ENCODE measurements at places on chromosomes 2 and 18. TPM values are rescaled to one million over a fixed set of nuclear protein-coding genes. Genes with fewer than 3 reads are reported as not detected.

DNA sequence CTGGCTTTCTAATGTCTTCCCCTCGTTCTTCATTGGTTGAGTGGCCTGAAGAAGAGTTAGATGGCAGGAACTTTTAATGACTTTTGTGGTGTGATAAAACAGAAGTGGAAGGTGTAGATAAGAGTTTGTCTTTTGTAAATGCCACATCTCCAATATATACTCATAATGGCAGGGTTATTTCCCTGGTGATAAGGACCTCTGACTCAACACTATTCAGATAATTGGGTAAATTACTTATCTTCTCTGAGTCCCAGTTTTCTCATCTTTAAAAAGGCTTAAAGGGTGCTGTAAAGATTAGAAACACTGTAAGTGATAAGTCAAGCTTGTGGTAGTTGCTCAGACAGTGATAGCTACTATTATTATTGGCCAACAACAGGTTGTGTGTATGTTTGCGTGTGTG, 9.5 kb downstream of the KLHL14 start:
- H3K4me1 ChIP-seq, result no peaks in the 10 kb centered on the region
- DNase-seq, result no peak
- H3K36me3 ChIP-seq, result no peaks in the 10 kb centered on the region
- no peaks in the 10 kb centered on the region for H3K27me3 ChIP-seq
- H3K27ac ChIP-seq, result no peak overlapping the region
- H3K4me3 ChIP-seq, result no peak overlapping the region

GRCh38 chr2:208179028-208179609, 10.7 kb downstream of the C2orf80 start:
- H3K4me1 ChIP-seq, result peaks cover 1% of the 10 kb centered on the region
- DNase-seq, result no peak
- no peaks in the 10 kb centered on the region for H3K36me3 ChIP-seq
- no peaks in the 10 kb centered on the region for H3K27me3 ChIP-seq

- no peak overlapping the region for H3K4me3 ChIP-seq
- no peak for DNase-seq
- H3K27ac ChIP-seq, result no peak overlapping the region
- H3K36me3 ChIP-seq, result no peaks in the 10 kb centered on the region
- H3K27me3 ChIP-seq, result no peaks in the 10 kb centered on the region
- H3K4me1 ChIP-seq, result peaks cover 5% of the 10 kb centered on the region
Observed at GRCh38 chr2:11131166-11131920, 23.9 kb upstream of the SLC66A3 start.

DNA sequence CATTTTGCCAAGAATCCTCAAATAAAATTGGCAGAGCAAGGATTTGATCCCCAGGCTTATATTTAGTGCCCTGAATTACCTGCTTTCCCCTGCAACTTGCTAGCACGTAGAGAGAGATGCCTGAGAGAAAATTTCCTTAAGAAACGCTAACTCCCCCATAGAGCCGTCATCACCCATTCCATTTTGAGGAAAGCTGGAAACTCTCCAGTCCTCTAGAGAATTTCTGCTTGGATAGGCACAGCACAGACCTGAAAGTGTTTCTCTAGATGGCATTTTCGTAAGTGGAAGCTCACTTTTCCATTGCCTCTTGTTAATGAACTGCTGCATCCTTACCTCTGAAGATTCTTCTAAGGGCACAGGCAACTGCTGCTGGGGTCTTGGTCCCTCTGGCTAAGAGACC, 277.8 kb upstream of the SIX2 start:
- peaks cover 4% of the 10 kb centered on the region for H3K27me3 ChIP-seq
- H3K4me1 ChIP-seq, result no peaks in the 10 kb centered on the region
- DNase-seq, result no peak

FARSB gene
- 18.8 TPM for total RNA-seq

NT5DC4 gene
- total RNA-seq, result not detected

DSG4 gene
- not detected for total RNA-seq

GRCh38 chr2:241065355-241065803, 36.7 kb downstream of the MTERF4 start:
- H3K4me1 ChIP-seq, result peaks cover 2% of the 10 kb centered on the region
- peaks cover 8% of the 10 kb centered on the region for H3K27me3 ChIP-seq
- H3K4me3 ChIP-seq, result no peak overlapping the region

GRCh38 chr2:179237209-179237946, 27.3 kb downstream of the SESTD1 start:
- DNase-seq, result no peak
- peaks cover 5% of the 10 kb centered on the region for H3K36me3 ChIP-seq
- peaks cover 6% of the 10 kb centered on the region for H3K4me1 ChIP-seq
- H3K27me3 ChIP-seq, result no peaks in the 10 kb centered on the region
- no peak overlapping the region for H3K27ac ChIP-seq

SPP2 gene
- not detected for total RNA-seq

DNA sequence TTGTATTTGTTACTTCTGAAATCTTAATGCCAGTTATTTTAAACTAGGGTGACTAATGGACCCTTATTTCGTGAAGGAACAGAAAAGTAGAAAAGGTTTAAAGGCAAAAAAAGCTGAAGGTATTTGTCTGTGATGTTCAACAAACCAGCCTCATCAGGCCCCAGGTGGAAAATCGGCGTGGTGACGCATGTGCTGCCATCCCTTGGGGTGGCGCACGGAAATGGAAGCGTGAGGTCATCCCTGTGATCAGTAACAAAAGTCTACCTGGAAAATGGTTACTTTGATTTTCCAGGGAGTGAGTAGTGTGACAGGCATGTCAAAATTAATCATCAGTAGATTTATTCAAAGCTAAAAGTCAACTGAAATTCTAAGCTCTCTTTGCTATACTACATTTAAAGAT, 313.2 kb downstream of the GBX2 start:
- no peak for DNase-seq
- no peak overlapping the region for H3K27ac ChIP-seq
- no peak overlapping the region for H3K4me3 ChIP-seq
- H3K4me1 ChIP-seq, result peaks cover 28% of the 10 kb centered on the region
- H3K36me3 ChIP-seq, result no peaks in the 10 kb centered on the region
- peaks cover 3% of the 10 kb centered on the region for H3K27me3 ChIP-seq

DNA sequence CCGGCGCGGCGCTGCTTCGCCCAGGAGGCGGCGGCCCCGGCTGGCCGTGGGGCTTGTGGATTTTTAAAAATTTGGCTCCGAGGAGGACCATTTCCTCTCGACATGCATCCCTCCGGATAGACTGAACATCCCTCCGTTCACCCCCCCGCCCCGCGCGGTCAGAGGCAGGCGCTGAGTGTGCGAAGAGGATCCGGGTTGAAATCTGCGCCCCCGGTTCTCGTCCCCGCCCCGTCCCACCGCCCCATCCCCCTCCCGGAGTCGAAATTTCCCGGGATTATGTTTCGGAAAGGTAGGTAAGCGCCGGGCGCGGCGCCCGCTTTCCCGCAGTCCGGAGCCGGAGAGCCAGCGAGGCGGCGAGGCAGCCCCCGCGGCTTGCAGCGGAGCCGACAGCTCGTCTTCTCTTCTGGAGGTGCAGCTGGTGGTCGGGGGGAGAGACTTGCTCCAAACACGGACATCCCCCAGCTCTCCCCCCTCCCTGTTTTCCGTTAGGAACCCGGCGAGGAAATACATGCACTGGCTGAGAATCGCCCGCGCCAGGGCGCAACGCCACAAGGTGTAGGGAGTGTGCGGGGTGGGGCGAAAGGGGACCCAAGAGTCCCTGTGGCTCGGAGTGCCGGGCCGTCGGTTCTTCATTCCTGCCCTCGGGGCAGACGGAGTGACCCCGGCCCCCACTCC, at the start of gene PRKCE:
Gene PRKCE (plus strand): TSS at position 261 of the 675 bp plus-strand sequence.
- peak within 1 kb of the TSS; percentile 96 for H3K27ac ChIP-seq
- peak within 1 kb of the TSS; percentile 99 for H3K4me3 ChIP-seq
- peak; percentile 68 for DNase-seq
- H3K36me3 ChIP-seq, result no peaks in the 10 kb centered on the region
- H3K4me1 ChIP-seq, result peaks cover 27% of the 10 kb centered on the region

DNA sequence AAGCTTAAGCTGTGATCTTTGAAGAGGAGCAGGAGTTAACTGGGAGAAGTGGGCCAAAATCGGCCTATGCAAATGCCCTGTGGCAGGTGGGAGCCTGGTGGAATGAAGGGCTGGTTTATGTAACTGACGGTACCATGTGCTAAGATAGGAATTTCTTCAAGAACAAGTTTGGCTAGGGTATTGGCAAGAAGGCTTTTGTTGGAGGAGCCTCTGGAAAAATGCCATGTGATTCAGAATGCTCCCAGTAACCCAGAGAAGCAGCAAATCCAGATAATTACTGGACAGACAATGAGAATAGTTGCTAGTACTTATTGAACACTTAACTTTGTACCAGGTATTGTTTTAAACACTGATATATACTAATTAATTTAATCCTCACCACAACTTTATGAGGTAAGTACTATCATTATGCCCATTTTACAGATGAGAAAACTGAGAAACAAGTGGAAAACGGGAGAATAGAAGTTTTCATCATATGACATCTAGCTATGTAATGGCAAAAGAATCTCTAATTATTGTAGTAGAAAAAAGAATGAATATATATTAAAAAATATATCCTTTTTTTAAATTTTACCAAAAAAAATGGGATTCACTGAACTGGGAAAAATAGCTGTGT, 9.1 kb upstream of the FAM124B start:
- H3K4me1 ChIP-seq, result no peaks in the 10 kb centered on the region
- H3K27ac ChIP-seq, result no peak overlapping the region
- H3K4me3 ChIP-seq, result no peak overlapping the region
- H3K36me3 ChIP-seq, result peaks cover 5% of the 10 kb centered on the region
- H3K27me3 ChIP-seq, result no peaks in the 10 kb centered on the region

DNA sequence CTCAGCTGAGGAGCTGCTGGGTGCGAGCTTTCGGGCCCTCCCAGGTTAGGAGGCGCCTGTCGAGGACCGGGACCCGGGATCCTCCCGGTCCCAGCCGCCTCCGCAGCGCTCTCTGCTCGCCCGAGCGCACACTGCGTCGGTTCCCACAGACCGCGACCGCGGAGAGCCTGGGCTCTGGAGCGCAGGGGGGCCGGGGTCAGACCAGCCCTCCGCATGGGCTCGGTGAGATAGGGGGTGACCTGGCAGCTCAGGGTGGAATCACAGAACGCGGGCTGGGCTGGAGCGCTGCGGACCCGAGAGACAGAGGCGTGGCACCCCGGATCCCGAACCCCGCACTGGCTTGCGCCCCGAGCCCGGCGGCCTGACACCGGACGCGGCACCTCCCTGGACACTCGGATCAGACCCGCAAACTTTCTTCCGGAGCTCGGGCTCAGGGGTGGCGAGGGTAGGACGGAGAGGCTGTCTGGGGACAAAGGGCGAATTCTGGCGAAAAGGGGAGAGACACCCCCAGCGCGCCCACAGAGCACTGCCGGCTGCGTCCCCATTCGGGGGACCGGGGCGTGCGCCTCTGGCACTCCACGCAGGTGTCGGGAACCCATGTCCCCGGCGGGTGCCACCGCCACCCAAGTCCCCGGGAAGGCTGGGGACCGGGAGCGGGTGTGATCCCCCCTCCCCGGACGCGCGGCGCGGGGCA, 612 bp downstream of the DIPK1C start:
- DNase-seq, result peak; percentile 49
- peaks cover 12% of the 10 kb centered on the region for H3K27me3 ChIP-seq
- peak overlapping the region; percentile 61 for H3K4me3 ChIP-seq
- no peaks in the 10 kb centered on the region for H3K36me3 ChIP-seq

DNA sequence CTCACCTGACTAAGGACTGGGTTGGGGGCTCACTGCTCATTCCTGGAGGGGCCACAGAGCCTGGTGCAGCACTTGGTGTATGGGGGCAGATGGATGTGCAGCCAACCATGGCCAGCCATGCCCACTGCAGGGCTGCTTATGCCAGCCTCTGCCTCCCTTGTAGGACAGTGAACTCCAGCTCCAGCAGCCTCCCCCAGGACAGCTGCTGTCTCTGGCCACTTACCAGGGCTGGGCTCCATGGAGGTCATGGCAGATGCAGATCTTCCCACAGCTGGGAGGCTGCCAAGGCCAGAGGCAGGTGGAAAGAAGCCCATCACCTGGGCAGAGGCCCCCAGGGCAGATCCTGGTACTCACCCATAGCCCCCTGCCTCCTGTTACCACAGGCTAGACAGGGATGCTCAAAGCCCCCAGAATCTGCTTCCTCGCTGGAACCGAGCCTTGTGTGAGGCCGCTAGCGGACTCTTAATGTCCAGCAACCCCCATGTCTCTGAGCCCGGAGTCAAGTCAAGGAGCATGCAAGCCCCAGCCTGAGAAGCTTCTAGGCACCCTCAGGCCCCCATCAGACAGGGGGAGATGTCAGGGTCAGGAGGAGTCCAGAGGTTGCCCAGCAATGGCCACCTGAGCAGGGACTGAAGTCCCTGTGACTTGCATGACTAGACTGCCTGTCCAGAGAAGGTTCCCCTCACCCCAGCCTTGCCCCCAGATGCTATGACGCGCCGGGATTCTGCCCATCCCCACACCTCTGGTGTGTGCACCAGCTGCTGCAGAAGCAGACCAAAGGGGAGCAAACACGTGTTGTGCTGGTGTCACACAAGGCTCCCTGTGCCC, 123.6 kb downstream of the TWIST2 start:
- peaks cover 6% of the 10 kb centered on the region for H3K27me3 ChIP-seq
- H3K4me3 ChIP-seq, result no peak overlapping the region
- no peaks in the 10 kb centered on the region for H3K4me1 ChIP-seq
- peaks cover 11% of the 10 kb centered on the region for H3K36me3 ChIP-seq
- DNase-seq, result no peak

DNA sequence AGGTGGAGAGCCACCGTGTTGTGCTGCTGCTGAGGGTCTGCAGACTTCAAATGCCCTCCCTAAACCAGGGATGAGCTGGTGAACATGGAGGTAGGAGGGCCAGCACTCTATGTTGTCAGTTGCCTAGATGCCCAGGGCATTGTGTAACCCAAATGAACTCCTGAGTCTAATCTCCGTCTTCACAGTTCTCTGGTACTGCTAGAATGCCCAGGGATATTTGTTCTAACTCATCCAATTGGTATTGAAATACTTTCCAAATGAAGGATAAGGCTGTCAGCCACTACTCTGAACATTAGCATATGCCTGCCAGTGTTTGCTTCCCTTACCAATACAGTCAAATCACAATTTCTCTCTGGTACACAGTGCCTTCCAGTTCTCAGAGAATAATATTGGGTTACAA, 492.6 kb downstream of the SLC4A3 start:
- H3K36me3 ChIP-seq, result peaks cover 14% of the 10 kb centered on the region
- H3K27ac ChIP-seq, result no peak overlapping the region
- H3K4me3 ChIP-seq, result no peak overlapping the region
- peaks cover 4% of the 10 kb centered on the region for H3K27me3 ChIP-seq
